ENCODE measurements at places on chromosomes 1 and 21.

DNA sequence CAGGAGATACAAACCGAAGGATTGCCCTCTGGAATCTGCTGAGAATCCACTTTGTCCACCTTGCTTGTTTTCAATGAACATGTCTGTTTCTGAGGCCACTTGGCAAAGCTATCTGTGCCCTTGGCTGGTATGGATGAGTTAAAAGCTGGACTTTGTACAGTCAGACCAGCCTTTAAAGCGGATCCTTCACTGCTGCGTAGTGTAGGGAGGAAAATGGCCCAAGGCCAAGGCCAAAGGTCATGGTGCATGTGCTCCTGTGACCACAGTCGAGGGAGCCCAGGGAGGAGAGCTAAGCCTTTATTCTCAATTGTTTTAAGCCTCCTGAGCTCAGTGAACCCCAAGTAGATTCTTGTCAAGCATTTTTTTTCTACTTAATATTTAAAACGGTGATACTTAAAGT is 37.0 kb downstream of the KCNJ15 start:
- no peak for DNase-seq

- no peak for DNase-seq
Observed at GRCh38 chr1:112708489-112708888, 1.6 kb upstream of the RHOC start.

DNA sequence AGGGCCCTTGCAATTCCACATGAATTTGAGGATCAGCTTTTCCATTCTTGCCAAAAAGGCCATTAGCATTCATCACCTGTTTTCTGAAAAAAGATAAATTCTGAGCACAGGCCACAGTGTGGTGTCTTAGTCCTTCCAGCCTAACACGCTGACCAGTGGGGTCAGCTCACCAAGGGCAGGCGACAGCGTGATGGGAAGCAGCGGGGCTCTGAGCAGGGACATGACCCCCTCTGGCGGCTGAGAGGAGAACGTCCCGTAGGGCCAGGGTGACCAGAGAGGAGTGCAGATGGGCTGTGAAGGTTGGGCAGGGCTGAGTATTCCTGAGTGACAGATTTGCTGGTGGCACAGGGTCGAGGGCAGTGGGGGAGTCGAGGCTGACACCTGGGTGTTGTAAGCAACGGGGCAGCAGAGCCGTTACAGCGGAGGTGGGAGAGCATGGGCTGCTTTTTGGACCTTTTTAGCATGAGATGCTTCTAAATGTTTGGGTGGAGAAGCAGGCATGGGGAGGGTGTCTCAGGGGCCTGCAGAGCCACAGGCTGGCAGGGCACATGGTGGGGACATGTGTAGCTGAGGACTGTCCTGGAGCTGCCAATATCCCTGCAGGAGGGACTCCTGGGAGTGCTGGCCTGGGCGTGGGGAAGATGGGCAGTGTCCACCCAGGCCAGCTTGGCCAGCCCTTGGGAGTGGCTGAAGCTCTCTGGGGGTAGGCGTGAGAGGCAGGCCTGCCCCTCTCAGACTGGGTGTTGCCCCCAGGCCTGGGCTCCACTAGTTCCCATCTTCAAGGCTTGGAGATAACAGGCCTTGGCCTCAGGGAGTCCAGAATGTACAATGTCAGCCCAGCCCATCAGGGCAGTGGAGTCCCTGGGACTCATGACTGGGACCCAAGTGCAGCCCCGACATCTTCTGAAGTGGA is 8.6 kb upstream of the CALML6 start:
- DNase-seq, result peak; percentile 79

GRCh38 chr21:14870853-14871149 is 194.0 kb downstream of the NRIP1 start:
- DNase-seq, result no peak

DNA sequence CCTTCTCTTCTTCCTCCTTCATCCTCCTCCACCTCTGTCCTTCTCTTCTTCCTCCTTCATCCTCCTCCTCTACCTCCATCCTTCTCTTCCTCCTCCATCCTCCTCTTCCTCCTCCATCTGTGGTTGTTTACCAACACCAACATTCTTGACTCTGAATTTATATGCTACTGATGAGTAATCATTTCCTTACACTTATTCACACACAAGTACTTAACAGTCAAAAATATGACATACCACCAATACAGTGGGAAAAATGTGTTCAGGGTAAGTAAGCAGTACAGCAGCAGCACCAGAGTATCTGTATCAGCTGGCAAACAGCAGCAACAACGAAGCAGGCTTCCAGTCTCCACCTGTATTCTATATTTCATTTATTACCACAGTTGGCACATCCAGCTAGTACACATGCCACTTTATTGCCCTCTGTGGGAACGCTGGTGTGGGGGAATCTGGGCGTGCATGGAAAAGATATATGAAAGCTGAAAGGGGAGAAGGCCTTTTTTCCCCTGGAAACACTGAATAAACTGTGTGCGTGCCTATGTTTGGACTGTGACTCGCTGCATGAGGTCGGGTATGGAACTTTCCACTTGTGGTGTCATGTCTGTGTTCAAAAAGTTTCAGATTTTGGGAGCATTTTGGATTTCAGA is 16.0 kb downstream of the ADSS2 start:
- no peak for DNase-seq

DNA sequence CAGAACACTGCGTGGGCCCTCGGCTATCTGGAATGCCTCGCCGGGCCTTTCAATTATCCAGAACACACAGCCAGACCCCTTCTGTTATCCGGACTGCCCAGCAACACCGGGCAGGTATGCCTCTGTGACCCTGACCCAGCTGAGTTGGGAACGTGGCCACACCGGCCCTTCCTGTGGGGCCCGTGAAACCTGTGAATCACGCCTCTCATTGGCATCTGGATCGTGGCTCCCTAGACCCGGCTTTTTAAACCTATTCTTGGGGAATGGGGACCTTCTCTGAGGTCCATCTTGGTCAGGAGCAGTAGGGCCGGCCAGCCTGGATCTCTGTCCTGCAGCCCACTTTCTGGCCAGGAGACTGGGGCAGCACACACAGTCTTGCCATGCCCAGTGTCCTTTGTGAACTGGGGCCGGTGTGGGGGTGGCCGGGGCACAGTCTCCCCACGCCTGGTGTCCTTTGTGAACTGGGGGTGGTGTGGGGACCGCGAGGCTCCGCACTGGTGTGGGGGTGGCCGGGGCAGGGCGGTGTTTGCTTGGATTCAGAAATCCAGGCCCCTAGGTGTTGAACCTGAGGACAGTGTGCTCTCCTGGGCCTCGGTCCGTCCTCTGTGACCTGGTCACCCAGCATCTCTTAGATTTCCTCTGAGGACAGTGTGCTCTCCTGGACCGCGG is 11.1 kb downstream of the COL18A1 start:
- no peak for DNase-seq

- DNase-seq, result no peak
Observed at GRCh38 chr1:162373541-162374260, 3.0 kb downstream of the SPATA46 start.

GRCh38 chr1:217090060-217090911 is 367.1 kb upstream of the ESRRG start:
- no peak for DNase-seq

- no peak for DNase-seq
Observed at GRCh38 chr21:45863751-45864150, 117.8 kb upstream of the COL6A1 start.

GRCh38 chr1:9787702-9788101 is 36.1 kb downstream of the CLSTN1 start:
- DNase-seq, result no peak

DNA sequence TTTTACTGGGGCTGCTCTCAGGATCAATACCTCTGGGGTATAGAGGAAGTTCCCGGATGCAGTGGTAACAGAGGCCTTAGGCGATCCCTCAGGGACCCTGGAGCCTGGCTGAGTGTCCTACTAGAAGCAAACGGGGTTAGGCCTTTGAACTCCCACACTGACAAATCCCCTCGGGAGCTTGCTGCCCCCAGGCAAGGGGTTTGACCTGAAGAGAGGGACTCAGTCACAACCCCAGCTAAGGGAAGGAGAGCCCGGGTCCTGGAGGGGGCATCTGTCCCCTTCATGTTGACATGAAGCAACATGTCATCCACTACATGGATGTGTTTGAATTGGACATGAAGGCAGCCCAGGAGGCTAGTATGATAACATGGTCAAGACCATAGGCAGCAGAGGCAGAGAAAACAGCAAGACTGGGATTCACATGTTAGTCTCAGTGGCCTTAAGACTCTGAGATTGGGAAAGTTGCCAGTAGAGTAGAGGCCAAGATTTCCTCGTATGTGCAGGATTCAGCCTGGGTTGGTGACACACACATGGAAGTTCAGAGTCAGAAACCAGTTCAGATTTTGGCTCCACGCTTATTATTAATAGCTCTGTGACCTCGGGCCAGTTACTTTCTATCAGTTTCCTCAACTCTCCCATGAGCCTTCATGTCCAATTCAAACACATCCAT is 101.5 kb downstream of the KCNN3 start:
- no peak for DNase-seq

GRCh38 chr1:42964044-42964812 is 5.6 kb upstream of the SLC2A1 start:
- DNase-seq, result no peak

- no peak for DNase-seq
Observed at GRCh38 chr1:209150114-209150513, 433.4 kb upstream of the CAMK1G start.

DNA sequence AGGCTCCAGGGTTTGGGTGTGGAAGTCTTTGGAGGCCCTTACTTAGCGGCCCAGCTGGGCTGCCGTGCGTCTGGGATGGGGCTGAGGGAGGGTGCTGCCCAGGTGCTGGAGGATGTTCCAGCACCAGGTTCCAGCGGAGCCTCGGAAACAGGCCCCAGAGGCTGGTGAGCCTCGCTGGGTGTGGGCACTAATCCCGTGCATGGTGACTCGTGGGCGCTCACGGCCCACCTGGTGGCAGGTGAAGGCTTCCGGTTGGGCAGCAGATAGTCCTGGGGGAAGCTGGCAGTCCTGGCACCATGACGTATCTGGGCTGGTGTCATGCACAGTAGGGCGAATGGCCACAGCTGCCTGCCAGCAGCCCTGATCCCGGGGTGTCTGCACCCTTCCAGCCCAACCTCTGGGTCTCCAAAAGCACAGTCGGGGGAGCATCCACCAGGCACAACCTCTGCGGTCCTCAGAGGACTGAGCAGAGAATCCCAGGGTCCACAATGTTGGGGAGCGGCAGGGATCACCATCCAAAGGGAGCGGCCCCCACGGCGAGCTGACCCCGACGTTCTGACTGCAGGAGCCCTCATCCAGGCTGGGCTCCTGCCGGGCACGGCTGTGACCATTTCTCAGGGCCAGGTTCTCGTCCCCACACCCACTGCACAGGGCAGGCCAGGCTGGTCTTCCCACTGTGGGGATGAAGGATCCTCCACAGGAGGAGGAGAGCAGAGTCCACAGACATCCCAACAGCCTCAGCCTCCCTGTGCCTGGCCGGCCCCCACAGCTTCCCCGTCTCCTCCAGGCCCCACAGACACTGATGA is 25.3 kb downstream of the FTCD start:
- no peak for DNase-seq
